Kidney glomerular epithelial cell (primary cell): ENCODE measurements at places on chromosomes 12 and 14.

DNA sequence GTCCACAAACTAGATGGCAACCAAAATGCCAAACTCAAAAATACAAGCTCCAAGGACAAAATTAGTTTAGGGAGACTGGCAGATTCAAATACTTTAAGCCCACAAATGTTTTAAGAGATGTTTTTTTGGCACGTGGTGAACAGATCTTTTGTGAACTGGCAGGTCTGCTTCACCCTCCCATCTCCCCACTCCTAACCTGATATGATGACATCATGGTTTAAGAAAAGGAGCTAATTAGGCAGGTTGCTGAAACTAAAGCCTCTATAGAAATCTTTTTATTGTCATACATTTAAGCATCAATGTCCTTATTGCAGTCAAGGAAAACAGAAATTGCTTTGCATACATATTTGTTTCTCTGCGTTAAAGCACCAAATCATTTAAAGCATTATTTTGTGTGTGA, 5.8 kb downstream of the LRIG3 start:
- no peak for DNase-seq

GRCh38 chr12:19965196-19966038, 402.9 kb upstream of the PDE3A start:
- peak; percentile 25 for DNase-seq

DNA sequence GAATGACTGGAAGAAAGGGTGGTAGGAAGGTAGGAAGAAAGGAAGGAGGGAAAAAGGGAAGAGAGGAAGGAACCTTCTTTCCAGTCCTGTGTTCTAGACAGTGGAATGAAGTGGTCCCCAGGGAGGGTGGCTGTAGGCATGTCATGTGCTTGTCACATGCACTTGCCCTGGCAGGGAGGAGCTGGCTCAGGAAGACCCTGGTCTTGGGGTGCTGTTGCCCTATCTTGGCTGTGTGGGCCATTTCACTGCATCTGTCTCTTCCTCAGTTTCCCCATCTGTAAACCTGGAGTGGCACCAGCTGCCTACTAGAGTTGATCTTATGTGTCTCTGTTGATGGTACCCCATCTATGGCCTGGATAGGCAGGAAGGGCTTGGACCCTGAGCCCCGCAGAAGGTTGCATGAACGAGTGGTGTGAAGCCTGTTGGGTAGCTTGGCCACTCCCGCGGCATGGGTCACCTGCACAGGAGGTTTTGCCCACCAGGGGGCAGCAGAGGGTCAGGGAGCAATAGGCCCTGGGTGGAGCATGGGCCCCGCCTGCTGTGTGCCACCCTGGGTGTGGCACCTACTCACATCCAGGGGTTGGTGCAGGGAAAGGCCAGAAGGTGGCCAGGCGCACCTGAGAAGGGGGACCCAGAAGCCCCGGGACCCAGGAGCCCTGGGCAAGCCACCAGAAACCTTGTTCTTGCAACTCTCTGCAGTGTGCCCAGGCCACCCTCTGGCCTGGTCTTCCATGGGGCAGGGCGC, 25.1 kb downstream of the MEG3 start:
- DNase-seq = no peak

DNA sequence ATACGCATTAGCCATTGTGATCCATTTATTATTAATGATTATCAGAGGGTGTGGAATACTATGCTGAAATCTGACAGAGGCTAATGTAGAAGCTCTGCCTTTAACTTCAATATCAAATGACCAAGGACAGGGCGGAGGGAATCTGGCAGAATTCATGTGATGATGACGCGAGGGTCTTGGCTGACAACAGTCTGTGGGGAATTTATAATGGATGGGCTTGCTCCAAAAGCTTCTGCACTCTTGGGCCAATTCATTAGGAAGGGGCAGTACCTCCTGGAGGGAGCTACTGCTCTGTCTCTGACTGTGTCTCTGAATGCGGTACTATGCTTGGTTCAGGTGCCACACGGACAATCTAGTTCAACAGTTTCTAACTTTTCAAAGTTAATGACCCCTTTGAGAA, 46.2 kb downstream of the GALNT8 start:
- DNase-seq = no peak

DNA sequence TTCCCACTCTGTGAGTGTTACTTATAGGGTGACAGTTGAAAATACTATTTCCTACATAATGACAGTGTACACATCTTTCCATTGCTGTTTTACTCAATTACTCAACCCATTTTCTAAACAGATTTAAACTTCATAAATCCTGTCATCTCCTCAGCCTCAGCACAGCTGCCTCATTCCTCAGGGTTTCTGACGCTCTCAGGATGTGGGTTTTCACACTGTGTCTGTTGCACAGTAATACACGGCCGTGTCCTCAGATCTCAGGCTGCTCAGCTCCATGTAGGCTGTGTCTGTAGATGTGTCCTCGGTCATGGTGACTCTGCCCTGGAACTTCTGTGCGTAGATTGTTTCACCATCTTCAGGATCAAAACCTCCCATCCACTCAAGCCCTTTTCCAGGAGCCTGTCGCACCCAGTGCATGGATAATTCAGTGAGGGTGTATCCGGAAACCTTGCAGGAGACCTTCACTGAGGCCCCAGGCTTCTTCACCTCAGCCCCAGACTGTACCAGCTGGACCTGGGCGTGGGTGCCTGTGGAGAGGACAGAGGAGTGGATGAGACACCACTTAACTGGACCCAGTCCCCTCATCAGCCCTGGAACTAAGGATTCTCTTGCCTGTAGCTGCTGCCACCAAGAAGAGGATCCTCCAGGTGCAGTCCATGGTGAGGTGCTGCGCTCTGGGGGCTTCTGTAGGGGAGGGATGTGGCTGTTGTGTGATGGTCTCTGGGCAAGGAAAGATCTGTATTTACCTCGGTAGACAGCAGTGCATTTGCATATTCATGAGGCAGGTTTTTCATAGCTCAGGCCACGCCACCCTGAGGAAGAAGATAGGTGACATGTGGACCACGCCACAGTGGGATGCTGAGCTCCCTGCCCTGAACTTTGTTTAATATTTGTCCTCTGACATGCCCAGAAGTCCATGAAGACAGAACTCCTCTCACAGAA, 750.2 kb downstream of the TMEM121 start:
- no peak for DNase-seq

GRCh38 chr12:131990066-131990979, 40.6 kb downstream of the EP400 start:
- DNase-seq = peak; percentile 14

- no peak for DNase-seq
Measured at GRCh38 chr12:45425426-45425825, 209.5 kb downstream of the ANO6 start.

- no peak for DNase-seq
Measured at GRCh38 chr12:14769466-14769968, 33.8 kb downstream of the WBP11 start.

GRCh38 chr12:30936036-30936435, 9.5 kb downstream of the TSPAN11 start:
- DNase-seq = no peak

DNA sequence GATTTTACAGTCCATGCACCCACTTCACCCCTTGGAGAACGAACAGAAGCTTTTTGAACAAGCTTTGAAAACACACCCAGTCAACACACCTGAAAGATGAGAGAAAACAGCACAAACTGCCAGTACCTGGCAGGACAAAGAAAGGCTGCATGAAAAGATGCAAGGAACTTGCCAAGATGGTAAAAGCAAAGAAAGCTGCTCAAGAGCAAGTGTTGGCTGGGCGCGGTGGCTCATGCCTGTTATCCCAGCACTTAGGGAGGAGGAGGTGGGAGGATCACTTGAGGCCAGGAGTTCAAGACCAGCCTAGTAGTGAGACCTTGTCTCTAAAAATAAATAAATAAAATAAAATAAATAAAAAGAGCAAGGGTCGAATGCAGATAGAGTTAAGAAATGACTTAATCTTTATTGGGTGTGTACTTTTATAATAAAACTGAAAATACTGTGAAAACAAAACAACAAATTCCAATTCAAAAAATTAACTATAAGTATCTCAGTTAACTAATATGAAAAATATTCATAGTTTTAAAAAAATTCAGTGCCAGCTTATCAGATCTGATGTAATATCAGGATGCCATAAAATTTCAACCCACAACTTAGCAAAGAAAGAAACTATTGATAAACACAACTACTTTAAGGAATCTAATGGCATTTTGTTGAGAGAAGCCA, 59.2 kb downstream of the HECTD4 start:
- DNase-seq = no peak

GRCh38 chr12:75784591-75784990, 247.0 kb downstream of the PHLDA1 start:
- no peak for DNase-seq

GRCh38 chr12:50205648-50206047, 38.5 kb upstream of the CERS5 start:
- no peak for DNase-seq

- no peak for DNase-seq
Measured at GRCh38 chr12:112196196-112196875, 71.0 kb downstream of the TRAFD1 start.

- no peak for DNase-seq
Measured at GRCh38 chr12:104415342-104415980, 41.3 kb upstream of the CHST11 start.

DNA sequence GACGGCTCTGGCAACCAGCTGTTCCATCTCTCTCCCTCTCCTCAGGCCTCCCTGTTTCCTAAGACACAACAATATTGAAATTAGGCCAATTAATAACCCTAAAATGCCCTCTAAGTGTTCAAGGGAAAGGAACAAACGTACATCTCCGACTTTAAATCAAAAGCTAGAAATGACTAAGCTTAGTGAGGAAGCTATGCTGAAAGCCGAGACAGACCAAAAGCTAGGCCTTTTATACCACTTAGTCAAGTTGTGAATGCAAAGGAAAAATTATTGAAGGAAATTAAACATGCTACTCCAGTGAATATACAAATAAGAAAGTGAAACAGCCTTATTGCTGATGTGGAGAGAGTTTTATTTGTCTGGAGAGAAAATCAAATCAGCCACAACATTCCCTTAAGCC, 61.8 kb upstream of the CATSPERB start:
- DNase-seq = no peak

DNA sequence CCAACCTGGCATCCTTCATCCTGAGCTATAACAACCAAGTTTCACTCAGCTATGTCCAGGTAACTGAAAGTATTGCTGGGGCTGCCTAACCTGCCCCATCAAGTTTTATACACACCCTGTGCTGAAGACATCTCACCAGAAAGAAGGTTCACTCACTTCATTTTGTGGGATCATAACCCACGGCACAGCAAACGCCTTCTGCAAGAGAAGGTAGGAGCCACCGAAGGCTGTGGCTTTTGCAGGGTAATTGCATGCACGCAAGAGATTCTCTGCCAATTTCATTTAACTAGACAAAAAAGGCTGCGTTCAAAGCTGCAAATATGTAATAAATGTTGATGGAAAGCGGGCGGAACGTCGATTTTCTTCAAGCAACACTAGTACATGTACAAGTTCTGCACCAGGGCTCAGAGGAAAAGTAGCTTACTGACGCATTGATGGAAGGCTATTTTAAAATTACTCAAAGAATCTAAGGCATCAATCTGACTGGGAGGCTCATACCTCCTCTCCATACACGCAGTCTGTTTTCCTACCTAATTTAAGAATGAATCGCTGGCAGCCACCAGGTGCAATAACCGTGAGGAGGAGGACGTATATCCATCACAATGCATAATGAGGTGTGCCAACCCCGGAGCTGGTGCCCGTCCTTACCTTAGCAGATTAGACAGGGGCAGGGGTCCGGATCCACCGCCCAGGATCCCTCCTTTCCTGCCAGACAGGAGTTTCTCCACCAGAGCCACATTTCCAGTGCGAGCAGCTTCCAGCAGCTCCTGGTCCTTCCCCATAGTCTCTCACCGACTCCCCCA, 1.1 kb downstream of the ANKS1B start:
- DNase-seq = no peak

DNA sequence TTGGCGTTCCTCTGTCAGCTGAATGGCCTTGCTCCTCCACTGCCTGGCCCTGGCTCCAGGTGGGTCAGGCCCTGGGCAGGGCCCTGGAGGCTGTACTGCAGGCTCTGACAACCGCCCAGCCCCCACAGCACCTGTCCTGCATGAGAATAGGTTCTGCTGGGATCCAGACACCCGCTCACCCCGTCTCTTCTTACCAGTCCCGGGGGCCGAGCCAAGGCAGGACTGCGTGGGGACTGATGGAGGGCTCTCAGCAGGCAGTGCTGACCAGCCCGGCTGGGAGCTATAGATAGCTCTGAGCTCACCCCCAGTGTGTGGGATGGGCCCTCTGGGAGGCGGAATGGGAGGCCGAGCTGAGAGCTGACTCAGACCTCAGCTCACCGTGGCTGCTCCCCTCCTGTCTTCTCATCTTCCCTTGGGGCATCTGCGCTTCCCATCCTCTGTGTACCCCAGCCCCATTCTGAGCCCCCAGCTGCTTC, 39.6 kb downstream of the TEAD4 start:
- DNase-seq = peak; percentile 82

GRCh38 chr12:91690531-91690930, 455.1 kb downstream of the BTG1 start:
- no peak for DNase-seq
